Left cardiac atrium (tissue), 4 donors: ENCODE measurements at places on chromosomes 12 and 14. TPM values are rescaled to one million over a fixed set of nuclear protein-coding genes. Genes with fewer than 3 reads are reported as not detected.

DNA sequence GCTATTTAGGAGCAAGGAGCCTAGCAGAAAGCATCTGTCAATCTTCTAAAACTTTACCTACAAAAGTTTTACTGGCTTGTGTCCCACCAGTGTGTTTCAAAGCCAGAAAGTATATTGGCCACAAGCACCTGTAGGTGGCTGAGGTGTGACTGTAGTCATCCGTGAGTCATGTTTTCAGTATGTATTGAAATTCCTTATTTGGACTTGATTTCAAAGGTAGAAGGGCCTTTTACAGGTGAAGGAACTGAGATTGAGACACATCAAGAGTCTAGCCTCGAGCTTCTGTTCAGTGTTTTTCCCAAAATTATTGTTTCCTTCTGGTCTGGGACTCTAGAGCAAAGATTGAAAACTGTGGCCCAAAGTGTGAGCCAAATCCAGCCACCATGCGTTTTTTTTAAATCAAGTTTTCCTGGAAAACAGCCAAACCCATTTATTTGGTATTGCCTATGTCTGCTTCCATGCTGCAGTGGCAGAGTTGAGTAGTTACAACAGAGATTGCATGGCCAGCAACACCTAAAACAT lies 195.3 kb upstream of the BCL2L14 start:
- DNase-seq = no peak

GRCh38 chr12:69321351-69321750 lies 26.8 kb upstream of the LYZ start:
- DNase-seq = no peak

DNA sequence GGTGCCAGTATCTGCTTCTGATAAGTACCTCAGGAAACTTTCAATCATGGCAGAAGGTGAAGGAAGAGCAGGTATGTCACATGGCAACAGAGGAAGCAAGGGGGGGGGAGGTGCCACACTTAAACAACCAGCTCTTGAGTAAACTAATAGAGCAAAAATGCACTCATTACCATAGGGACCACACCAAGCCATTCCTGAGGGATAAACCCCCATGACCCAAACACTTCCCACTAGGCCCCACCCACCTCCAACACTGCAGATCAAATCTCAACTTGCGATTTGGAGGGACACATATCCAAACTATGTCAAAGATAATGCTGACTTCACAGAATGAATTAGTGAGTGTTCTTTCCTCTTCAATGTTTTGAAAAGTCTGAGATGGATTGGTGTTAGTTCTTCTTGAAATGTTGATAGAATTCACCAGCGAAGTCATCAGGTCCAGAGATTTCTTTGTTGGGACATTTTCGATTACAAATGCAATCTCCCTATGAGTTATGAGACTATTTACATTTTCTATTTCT lies 16.6 kb downstream of the TFCP2 start:
- DNase-seq = no peak

DNA sequence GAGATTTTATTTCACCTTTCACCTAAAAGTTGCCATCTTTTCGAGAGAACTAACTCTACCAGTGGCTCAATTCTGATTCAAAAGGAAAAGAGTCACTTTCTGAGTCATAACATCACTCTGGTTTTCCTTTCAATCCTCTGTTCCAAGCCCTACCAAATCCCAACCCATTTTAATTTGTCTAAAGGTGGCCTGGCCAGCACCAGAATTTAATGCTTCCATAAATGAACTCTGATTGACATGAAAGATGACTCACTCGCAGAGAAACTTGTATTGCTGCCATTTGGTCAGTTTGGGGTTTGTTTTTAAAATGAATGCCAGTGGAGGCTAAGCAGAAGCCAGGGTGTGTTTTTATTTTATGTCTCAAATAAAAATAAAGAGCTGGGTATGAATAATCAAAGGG lies 117.4 kb upstream of the SOX5 start:
- DNase-seq = peak; percentile 14

DNA sequence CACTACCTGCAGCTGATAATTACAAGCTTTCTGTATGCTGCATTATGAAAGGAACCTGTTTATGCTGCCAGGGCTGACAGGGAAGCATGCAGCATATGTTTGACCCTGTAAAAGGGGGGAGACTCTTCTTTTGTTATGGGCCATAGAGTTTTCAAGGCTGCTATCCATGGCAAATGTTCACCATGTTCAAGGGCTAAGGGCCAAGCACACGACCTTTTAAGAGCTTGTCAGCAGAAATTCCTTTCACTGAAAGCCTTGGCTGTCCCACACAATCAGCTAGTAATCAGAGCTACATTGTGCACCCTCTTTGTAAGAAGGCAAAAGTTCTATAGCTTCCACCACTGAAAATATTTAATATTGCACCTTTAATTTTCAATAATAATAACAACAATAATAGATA lies 74.2 kb upstream of the MBIP start:
- no peak for DNase-seq

ARHGEF40 gene
- total RNA-seq = 24.9 TPM

- DNase-seq = no peak
These were observed 471.2 kb downstream of the ATP23 start for GRCh38 chr12:58412461-58413060.

DNA sequence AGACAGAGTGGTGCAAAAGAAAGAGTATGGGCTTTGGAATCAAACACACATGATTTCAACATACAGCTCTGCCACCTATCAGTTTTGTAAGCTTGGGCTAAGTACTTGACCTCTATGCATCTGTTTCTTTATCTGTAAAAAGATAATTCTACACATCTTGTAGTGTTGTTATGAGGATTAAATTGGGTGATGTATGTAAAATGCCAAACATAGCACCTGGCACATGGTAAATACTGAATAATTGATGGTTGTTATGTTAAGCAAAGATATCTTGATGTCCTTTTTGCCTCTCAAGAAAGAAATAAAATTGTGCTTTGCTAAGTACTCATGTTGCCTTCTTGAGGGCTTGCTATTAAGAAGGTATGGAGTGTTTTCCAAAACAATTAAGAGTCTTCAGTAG lies 2.3 kb upstream of the CSRP2 start:
- DNase-seq = no peak
